ENCODE measurements at places on chromosomes 11 and 22. TPM values are rescaled to one million over a fixed set of nuclear protein-coding genes. Genes with fewer than 3 reads are reported as not detected.

C11orf86 gene
- total RNA-seq: not detected

FTH1 gene
- total RNA-seq: 1,113 TPM

LRRC32 gene
- 0.30 TPM for total RNA-seq

TP53AIP1 gene
- total RNA-seq: not detected

CLCF1 gene
- total RNA-seq: not detected

HEPHL1 gene
- not detected for total RNA-seq

ZNF143 gene
- total RNA-seq: 25.4 TPM

TEX12 gene
- total RNA-seq: not detected

CARD10 gene
- 0.51 TPM for total RNA-seq

NRXN2 gene
- total RNA-seq: 0.84 TPM
